ENCODE measurements at places on chromosomes 7 and 10.

- no peak for DNase-seq
Observed at GRCh38 chr10:112585960-112586359, 138.9 kb downstream of the VTI1A start.

DNA sequence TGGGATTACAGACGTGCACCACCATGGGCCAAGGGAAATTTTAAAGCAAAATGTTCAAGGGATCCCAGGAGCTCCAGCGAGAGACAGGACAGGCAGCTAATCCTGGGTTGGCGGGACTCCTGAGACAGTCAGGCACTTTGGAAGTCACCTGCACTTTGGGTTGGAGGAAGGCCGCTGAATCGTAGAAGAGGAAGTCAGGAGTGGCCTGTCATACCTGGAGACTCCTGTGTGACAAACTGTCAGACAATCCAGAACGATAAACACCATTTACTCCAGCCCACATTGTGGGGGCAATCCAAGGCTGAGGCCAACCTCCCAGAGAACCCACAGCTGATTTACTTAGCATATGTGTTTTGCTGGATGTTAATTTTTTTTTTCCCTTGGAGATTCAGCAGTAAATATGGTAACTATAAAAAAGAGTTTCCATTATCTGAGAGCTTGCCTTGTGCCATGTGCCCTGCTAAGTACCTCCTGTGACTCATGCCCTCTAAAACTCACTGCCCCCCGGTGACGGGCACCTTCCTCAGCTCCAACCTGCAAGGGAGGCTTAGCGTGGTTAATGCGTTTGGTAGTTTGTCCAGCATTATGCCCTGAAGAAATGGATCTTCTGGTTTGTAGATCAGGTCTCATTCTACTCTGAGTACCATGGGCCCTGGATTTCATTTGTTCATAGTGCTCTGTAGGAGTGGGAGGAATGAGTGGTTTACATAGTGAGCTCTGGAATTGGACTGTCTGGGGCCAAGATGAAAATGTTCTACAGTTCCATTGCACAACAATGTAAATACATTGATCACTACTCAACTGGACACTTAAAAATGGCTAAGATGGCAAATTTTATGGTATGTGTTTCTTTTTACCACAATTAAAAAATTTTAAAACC is 50.9 kb downstream of the ICA1 start:
- DNase-seq: no peak

DNA sequence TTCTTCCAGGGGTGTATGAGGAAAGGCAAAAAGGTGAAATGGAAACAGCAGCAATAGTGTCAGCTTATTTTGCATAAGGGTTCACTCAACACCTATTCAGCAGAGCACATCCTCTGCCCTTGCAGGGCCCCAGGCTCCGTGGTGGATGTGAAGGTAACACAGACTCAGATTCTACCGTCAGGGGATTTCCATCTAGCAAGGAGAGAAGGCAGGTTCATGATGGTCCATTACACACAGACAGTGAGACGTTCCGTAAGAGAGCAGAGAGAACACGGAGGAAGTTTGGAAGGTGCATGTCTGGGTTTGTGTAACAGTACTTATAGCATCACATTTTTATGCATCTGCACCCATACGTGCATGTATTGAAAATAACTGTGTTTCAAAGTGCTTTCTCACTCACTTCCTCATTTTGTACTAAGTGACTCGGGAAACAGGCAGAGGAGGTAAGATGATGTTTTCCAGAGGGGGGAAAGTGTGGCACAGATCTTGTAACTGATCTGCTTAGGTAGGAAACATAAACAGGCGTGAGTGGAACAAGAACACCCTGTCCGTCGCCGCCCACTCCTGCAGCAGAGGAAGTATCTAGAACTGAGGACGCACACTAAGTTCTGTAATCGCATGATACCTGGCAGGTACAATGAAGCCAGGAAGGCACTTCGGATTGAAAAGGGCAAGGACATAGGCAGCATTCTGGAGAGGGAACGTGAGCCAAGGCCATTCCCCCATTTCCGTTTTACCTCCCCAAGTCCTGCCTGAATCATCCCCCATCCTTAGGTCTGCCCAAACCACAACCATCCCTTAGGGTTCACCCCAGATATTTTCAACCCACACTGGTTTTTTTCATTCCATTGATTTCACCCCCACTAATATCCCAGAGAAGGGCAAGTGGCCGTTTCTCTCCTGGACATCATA is 1.0 kb upstream of the ENO4 start:
- DNase-seq: no peak

- DNase-seq: no peak
Observed at GRCh38 chr7:151883857-151884256, 6.9 kb upstream of the PRKAG2 start.

DNA sequence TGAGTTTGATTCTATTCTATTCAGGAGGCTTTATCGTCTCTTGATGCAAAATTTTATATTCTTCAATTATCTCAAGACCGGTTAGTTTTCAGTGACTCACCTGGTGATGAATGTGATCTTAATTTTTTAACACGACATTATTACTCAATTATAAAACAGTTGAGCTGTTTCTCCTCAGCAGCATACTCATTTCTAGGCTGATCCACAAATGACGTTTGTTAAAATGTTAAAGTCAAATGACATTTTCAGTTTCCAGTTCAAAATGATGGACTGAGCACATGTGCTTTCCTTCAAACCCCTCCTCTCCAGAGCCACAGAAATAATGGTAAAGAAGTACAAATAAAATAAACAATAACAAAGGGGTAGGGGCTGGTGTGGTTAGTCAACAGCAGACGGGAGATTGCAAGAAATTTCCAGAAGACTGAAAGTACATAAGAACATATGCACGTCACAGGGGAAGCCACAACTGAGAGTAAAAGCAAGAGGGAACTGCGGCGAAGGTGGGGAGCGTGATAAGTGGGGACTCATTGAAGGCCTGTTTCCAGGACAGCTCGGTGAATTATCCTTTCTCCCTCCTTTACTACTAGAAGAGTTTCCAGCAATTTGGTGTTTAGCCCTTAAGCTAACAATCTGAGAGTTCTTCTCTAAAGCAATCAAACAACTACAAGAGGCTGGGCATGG is 10.9 kb downstream of the MACROH2A2 start:
- DNase-seq: no peak

- no peak for DNase-seq
Observed at GRCh38 chr7:109663806-109664205, 1094.1 kb downstream of the DNAJB9 start.

DNA sequence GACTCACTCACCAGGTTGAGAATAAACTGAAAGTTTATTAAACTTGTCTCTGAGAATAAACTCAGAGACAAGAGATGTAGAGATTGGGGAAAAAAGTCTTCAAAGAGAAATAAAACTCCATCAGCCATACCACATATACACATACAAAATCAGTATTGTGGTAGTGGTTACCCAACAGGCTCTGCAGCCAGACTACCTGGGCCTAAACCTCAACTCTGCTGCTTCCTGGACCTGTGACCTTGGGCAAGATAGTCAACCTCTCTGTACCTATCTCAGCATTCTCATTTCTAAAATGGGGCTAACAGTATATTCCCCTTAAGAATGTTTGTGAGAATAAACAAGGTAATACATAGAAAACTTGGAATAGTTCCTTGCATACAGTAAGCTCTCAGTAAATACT is 15.3 kb downstream of the TPK1 start:
- DNase-seq: no peak

DNA sequence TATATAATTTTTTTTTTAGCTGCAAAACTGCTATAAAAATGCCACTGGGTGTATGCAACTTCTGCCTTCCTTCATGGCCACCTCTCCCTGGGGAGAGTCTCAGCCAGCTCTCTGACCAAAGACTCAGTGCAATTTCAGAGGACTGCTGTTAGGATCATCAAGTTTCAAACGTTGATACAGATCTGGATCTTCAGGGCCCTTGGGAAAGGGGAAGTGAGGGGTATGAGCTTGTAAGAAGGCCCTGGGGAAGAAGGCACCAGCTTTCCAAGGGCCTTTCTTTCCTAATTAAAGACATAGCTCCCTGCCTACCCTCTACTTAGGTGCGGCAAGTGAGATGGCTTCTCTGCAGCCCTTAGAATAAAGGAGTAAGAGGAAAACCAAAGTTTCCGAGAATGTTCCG is 130.4 kb downstream of the CUL2 start:
- no peak for DNase-seq

- DNase-seq: no peak
Observed at GRCh38 chr10:70269741-70270140, 14.1 kb downstream of the NPFFR1 start.

GRCh38 chr7:108461840-108462239 is 5.6 kb upstream of the NRCAM start:
- DNase-seq: no peak

Data from stimulated activated CD8-positive, alpha-beta memory T cell treated with anti-CD3 and anti-CD28 coated beads, Interleukin-15, amount 100 ng/mL, for 48 hours (primary cell).